ENCODE measurements at places on chromosomes 6 and 20.

- DNase-seq: no peak
Observed at GRCh38 chr6:170383466-170384035, 77.0 kb downstream of the FAM120B start.

GRCh38 chr6:20932284-20932683 is 398.0 kb downstream of the CDKAL1 start:
- DNase-seq: no peak

DNA sequence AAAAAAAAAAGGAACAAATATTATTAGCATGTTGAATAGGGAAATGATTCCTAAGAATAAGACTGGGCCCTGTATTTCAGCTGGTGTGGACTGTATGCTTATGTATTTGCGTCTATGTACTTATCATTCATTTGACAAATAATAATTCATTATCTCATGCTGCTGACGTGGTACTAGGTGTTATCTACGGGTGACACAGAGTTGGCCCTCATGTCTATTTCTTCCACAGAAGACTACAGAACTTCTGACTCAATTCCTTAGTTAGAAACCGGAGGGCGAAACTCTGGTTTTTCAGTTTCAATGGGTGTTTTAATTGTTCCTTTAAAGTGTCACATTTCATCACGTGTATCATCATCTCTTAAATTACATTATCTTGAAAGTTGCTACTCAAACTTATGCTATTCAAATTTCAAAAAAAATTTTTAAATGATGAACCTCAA is 305.9 kb downstream of the CLIC5 start:
- DNase-seq: no peak

GRCh38 chr6:71393471-71393870 is 104.9 kb downstream of the OGFRL1 start:
- DNase-seq: no peak

DNA sequence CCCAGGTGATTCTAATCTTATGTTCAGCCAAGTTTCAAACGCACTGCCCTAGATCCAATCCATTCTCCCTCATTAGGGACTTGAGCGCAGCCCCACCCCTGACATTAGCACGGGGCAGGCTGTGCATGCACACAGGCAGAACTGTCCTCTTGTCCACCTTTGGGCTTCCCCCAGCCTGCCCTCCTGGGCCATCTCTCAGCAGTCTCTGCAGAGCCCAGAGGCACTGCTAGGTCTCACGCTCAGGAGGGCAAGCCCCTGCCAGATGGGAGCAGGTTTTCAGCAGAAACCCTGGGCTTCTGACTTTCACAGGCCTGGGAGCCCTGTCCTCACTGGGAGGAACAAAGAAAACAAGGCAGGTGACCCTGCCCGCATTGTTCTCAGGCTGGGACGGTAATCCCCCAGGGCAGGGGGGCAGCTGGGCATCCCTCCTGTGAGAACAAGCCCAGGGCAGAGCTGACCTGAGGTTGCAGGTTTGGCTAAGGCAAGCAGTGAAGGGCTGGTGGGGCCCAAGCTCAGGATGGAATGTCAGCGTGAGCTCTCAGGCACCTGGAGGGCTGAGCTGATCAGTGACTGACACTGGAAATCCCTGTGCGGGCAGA is 24.5 kb downstream of the KCNK5 start:
- no peak for DNase-seq

GRCh38 chr6:134744301-134744700 is 205.6 kb downstream of the ALDH8A1 start:
- no peak for DNase-seq

GRCh38 chr6:113936093-113936934 is 34.6 kb downstream of the HDAC2 start:
- peak; percentile 81 for DNase-seq

DNA sequence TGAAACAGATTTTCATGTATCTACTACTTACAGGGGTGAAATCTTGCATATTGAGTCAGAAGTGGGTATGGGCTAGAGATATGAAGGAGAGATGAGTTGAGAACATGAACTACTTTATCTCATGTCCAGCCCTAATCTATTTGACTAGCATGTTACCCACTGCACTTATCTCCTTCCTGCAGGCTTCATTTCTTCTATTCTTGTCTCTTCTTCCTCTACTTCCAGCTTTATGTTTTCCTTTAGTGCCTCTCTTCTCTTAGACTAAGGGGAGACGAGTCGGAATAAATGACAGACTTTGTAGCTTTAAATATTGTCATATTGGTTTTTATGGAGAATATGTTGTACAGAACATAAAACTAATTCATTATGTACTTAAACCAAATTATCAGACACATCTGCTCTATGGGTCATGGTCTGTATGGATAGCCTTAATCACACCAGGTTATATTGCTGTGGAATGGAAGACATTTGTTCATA is 5.3 kb downstream of the RAB32 start:
- no peak for DNase-seq

DNA sequence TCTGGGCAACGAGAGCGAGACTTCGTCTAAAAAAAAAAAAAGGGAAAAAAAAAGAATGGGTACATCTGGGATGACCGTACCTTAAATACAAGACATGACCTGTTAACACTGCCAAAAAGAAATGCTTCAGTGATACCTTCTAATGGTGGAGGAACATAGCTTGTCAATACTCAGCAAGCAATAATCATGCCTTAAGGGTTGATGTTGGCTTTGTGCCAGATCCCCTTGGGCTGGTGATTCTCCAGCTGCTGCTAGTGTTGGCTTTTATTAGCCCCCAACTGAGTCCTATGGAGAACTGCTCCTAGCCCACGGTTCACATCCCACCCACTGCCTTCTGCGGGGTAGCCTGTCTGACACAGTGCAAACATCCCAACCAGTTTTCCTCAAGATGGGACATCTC is 134.9 kb downstream of the PLCB1 start:
- DNase-seq: no peak

- no peak for DNase-seq
Observed at GRCh38 chr20:3819411-3820047, 818 bp upstream of the AP5S1 start.

GRCh38 chr6:70459235-70459634 is 45.9 kb downstream of the FAM135A start:
- no peak for DNase-seq

GRCh38 chr6:148760258-148760534 is 13.4 kb downstream of the UST start:
- DNase-seq: no peak

Measured in AML-193 (cell line).